Activated gamma-delta T cell (primary cell): ENCODE measurements at places on chromosomes 2 and 18.
A peak's percentile ranks its signal among the peaks of the same experiment; 100 is the strongest.

- DNase-seq = no peak
Observed at GRCh38 chr2:239366740-239367139, 34.1 kb downstream of the HDAC4 start.

DNA sequence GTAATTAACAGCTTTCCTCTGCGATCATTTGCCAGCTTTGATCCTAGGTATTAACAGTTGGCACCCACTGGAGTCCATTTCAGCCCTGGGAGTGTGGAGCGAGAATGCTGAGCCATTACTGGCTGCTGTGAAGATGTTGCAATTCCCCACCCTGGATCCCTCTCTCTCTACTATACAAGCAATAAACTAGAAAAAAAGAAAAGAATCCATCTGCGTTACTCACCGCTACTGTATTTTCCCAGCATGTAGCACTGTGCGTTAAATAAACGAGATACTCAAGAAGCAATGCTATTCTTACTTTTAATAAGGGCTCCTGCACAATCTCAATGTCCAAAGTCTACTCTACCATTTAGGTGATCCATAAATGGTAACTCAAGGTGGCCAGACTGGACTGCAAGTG, 8.5 kb downstream of the RTTN start:
- no peak for DNase-seq

- DNase-seq = no peak
Observed at GRCh38 chr2:197700960-197701359, 4.2 kb upstream of the MARS2 start.

DNA sequence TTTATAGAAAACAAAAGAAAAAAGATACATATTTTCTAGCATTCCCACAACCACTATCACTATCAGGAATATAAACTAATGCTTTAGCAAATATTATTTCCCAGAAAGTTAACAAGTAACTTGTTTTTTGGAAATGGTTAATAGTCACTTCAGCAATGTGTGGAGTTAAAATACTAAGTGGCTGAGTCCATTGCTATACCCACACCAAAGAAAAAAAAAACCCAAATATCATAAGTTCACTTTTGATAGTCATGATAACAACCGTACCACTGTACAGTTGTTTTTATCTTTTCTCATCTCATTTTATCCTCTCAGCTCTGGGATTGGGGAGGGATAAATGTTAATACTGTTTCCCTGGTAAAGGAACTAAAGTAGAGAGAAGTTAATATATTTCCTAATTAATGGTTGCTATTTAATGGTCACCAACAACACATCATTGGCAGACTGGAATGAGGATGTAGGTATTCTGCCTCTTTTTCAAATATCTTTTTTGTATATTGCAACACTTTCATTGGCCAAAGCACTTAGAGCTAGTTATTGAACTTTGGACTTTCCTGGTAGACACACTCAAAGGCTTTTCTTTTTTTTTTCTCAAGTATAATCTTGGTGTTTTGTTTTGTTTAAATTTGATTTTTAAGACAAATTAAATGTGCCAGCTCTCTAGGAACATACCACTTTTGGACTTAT, 18.4 kb upstream of the KANSL1L start:
- no peak for DNase-seq

GRCh38 chr18:3874581-3874980, 424.6 kb downstream of the TGIF1 start:
- DNase-seq = no peak

DNA sequence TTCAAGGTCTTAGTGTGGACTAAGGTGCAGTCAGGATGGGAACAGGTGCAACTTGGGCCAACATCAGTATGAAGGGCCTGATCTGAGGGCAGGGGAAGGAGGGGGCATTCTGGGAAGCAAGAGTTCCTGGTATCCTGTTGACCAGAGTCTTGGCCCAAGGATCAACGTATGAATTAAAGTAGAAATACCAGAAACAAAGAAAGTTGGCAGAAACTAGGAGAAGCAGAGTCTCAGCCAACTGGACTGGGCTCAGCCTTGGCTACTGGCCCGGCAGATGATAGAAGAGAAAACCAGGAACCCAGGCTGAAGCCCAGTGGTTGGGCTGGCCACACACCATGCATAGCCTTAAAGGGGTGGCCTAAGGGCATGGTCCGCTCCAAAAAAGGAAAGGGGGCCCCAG, 2.3 kb downstream of the CETN1 start:
- no peak for DNase-seq

DNA sequence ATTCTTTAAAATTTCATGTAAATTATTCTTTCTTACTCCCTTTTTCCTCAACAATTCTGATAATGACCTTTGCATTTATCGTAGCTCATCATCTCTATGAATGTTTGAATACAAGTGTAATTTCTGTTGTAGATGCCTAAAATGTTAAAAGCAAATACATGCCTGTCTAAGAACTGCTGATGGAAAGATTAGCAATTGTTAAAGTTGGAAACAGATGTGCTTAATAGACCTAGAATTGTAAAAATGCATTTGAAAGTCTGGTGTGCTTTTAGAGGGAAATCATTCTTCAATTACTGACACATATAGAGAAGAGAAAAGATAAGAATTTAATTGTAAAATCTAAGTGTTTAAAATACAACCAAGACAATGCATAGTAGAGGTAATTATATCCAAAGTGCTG, 50.4 kb downstream of the CCDC102B start:
- no peak for DNase-seq

GRCh38 chr2:181991171-181991885, 5.7 kb downstream of the PPP1R1C start:
- DNase-seq = no peak

GRCh38 chr2:174174741-174175140, 73.6 kb downstream of the OLA1 start:
- no peak for DNase-seq

GRCh38 chr2:121257480-121257840, 27.5 kb downstream of the TFCP2L1 start:
- DNase-seq = no peak

DNA sequence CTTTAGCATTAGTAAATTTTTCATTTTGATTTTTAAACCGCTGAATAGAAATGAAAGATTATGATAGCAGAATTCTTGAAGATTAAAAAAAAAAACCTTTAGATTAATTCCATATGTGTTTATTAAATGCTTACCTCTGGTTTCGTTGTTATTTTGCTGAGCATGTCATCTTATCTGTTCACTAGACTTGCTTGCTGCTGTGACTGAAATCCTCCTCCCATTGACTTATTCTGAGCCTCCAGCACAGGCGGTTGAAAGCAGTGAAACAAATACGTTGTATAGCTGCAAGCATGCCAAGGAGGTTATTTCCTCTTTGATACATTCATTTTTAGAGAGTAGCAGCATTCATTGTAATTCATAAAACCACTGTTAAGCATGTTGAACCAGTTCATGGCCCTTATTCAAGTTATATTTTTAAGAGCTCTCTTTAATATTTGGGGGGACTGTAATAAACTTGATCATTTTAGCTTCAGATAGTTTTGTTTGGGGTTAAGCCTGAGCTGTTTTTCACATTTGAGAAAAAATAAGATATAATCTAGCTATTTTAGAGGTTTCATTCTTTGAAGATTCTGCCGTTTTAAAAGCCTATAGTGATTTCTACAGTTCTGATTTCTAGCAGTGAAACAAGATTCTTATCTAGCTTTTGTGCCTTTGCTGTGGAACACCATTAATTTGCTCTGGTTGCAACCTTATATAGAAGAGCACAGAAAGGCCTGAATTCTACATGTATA, at the start of gene HTR2B:
Gene HTR2B, minus strand, starts transcription at position 205 of the 731 bp plus-strand sequence. CDS start 1,278 bp downstream, outside the sequence.
- no peak for DNase-seq

- DNase-seq = no peak
Observed at GRCh38 chr2:234981197-234982095, 29.6 kb downstream of the SH3BP4 start.

DNA sequence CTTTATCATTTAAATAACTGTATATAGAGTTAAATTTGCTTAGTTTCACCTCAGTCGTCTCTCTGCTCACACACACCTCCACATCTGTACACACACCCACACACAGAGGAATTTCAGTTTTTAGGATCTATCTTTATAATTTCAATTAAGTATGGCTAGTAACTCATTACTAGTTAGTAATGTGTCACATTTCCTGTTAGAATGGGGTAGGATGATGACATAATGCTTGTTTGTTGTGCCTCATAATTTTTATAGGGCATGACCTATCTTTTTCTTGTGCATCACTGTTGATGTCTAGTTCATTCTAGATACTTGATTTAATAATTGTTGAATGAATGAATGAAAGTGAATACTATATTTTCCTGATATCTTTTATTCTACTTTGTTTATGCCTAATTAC, 108.6 kb downstream of the AGPS start:
- DNase-seq = no peak

- DNase-seq = no peak
Observed at GRCh38 chr2:37205689-37206341, 9.5 kb downstream of the CEBPZOS start.

GRCh38 chr2:219567131-219567530, 4.2 kb downstream of the OBSL1 start:
- no peak for DNase-seq

- no peak for DNase-seq
Observed at GRCh38 chr18:58180172-58180571, 136.1 kb downstream of the NEDD4L start.

GRCh38 chr2:24343225-24343882, 17.0 kb downstream of the ITSN2 start:
- DNase-seq = no peak

DNA sequence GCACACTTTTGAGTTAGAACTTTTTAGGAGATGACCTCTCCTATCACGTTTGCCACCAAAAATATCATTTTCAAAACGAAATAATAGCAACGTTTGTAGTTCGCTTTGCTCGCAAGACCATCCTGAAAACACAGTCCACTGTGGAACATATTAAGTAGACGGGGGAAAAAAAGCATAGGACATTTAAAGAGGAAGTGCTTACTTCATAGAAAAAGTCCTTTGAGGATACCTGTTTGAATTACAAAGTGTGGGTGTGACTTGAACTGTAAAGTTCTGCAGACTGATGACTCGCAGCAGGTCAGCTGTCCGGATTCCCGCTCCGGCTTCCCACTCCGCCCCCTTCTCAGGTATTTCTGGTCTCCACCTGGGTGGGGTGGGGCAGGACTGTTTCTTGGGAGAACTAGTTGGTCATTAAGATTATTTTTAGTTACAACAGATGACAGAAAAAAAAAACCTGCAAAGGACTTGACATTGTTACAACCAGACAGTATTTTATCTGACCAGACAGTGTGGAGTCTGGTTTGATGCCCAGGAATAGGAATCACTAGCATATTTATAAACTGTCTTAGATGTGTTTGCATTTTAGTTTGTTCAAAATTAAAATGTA, 13.3 kb downstream of the CNOT11 start:
- DNase-seq = no peak

GRCh38 chr2:217475791-217476190, 527.0 kb downstream of the TNS1 start:
- DNase-seq = no peak

DNA sequence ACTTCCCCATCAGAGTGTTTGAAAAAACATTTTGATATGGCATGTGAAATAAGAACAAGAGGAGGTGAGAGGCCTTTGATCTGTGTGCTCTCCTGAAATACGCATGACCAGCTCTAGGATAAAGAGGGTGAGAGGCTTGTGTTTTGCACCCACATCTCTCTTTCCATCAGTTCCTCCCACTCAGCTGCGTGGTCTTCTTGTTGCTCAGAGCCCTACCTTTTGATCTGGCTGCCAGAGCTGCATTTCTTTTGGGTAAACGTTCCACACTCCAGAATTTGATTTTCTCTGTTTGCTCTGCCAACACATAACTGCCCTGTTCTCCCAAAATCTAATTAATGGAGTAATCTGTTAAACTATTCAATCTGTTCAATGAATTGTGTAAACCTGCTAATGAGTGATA, 72.0 kb upstream of the FN1 start:
- no peak for DNase-seq

- DNase-seq = no peak
Observed at GRCh38 chr2:66571918-66572317, 137.0 kb downstream of the MEIS1 start.

- DNase-seq = no peak
Observed at GRCh38 chr18:61860302-61860701, 32.5 kb downstream of the RNF152 start.

- DNase-seq = no peak
Observed at GRCh38 chr2:233124421-233125080, 64.4 kb downstream of the INPP5D start.

GRCh38 chr2:76679025-76679396, 843.2 kb downstream of the LRRTM4 start:
- no peak for DNase-seq

DNA sequence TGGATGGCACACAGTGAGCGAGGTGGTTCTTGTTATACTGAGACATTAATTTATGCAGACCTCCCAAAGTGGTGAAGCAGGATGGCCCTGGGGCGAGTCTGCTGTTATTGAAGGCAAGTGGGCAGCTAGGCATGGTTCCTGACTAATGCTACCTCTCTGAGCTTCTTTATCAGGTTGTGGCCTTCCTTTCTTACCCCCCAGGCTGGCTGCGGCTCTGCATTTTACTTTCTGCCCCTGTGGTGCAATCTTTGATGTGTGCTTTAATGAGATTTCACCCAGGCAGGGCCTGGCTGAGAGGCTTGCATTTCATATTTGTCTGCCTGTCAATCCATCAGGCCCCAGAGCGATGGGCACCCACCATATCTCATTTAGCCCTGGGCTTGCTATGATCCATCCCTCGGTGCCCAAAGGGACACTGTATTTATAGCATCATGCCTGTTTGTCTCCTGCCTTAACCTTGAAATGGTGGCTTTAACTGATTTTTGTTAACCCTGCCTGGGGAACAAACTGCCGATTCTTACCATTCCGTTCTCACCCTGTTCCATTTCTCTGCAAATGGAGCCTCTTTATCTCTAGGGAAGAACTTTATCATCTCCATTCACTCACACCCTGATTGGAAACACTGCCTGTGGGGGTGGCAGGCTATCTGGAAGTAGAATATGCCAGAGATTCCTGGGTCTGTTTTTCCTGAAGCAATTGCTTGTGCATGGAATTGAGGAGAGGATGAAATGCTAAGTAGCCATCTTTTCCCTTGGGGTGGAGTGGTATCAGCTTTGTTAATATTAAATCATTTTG, 316.2 kb upstream of the THSD7B start:
- DNase-seq = no peak

- no peak for DNase-seq
Observed at GRCh38 chr2:180709392-180710145, 270.8 kb upstream of the UBE2E3 start.

GRCh38 chr2:148922062-148922461, 47.0 kb downstream of the KIF5C start:
- DNase-seq = no peak

GRCh38 chr2:61763605-61764034, 90.2 kb downstream of the FAM161A start:
- peak; percentile 18 for DNase-seq

DNA sequence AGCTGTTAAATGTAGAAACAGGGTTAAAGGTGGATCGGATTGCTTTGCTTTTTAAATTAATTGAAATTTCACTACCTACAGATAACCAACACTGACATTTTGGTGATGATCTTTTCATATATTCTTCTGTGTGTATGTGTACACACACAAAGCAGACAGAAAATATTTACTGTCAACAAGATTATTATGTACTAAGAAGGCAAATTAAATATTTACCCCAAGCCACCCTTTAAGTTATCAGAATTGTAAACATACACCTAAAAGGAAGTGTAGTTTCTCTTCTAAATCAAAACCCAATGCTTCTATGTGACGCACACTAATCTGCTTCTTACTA, 98.7 kb downstream of the GAREM1 start:
- DNase-seq = no peak
